Astrocyte (in vitro differentiated cells and primary cell): ENCODE measurements at places on chromosomes 12 and 14. TPM values are rescaled to one million over a fixed set of nuclear protein-coding genes. Genes with fewer than 3 reads are reported as not detected.

Gene NELL2
- 0.53 and 1.0 TPM in 2 replicates for total RNA-seq

Gene SLC8A3
- total RNA-seq = 0.45 and 0.89 TPM in 2 replicates

Gene CMA1
- total RNA-seq = not detected in 2 replicates

Gene CACNA2D4
- 0.09 and 0.26 TPM in 2 replicates for total RNA-seq

Gene TDRD9
- total RNA-seq = not detected in 2 replicates

Gene CCDC88C
- 8.9 and 12.4 TPM in 2 replicates for total RNA-seq

Gene BIN2
- total RNA-seq = not detected in 2 replicates

Gene GLT8D2
- total RNA-seq = 11.1 and 12.2 TPM in 2 replicates

Gene DBX2
- not detected in 2 replicates for total RNA-seq

DNA sequence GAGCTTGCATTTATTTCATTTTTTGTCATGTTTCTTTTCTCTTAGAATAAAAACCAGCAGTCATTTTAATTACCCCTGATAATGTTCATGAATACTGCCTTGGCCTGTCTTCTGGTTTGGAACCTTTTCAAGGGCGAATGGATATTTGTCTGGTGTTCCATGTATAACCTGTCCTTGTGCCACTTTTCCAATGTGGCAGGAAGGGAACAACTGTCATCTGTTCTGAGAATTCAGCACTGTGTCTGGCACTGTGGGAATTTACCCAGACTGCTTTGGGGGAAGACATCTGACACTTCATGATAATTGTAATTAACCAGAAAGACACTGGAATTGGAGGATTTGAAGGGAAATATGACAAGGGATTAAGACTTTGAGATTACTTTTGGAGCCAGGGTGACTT, 352.8 kb downstream of the APAF1 start:
- H3K27me3 ChIP-seq = no peaks in the 10 kb centered on the region
- no peaks in the 10 kb centered on the region for H3K4me1 ChIP-seq
- DNase-seq = no peak
- H3K36me3 ChIP-seq = no peaks in the 10 kb centered on the region

GRCh38 chr12:76486011-76486410, 73.6 kb downstream of the OSBPL8 start:
- H3K36me3 ChIP-seq = peaks cover 5% of the 10 kb centered on the region
- no peak for DNase-seq
- H3K4me1 ChIP-seq = peaks cover 6% of the 10 kb centered on the region
- H3K4me3 ChIP-seq = no peak overlapping the region
- H3K27me3 ChIP-seq = no peaks in the 10 kb centered on the region
- H3K27ac ChIP-seq = no peak overlapping the region

DNA sequence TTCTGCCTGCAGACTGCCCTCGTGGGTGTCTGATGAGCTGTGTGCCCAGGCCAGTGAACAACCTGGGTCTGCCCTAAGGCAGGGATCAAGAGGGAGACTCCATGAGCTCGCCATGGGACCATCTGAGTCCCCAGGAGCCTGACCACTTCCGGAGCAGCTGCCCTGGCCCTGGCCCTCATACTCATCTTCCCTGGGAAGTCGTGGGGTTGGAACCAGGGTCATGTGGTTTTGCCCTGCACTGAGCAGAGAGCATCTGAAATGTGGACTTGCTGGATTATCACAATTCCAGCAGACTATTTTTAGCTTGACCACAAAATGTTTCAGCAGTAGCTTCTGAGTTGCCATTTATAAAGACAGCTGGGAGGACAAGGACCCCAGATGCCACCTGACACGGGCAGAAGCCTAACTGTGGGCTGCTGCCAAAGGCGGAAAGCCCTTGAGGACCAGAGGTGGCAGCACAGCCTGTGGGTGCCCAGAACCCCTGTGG, 6.7 kb downstream of the BTBD6 start:
- H3K36me3 ChIP-seq = peaks cover 5% of the 10 kb centered on the region
- H3K27me3 ChIP-seq = no peaks in the 10 kb centered on the region
- DNase-seq = peak; percentile 16
- H3K4me1 ChIP-seq = peaks cover 9% of the 10 kb centered on the region
- H3K4me3 ChIP-seq = no peak overlapping the region
- H3K27ac ChIP-seq = no peak overlapping the region

GRCh38 chr14:96275177-96276112, 19.4 kb downstream of the BDKRB1 start:
- H3K4me1 ChIP-seq = peaks cover 9% of the 10 kb centered on the region
- no peak overlapping the region for H3K27ac ChIP-seq
- H3K4me3 ChIP-seq = no peak overlapping the region
- H3K36me3 ChIP-seq = no peaks in the 10 kb centered on the region

DNA sequence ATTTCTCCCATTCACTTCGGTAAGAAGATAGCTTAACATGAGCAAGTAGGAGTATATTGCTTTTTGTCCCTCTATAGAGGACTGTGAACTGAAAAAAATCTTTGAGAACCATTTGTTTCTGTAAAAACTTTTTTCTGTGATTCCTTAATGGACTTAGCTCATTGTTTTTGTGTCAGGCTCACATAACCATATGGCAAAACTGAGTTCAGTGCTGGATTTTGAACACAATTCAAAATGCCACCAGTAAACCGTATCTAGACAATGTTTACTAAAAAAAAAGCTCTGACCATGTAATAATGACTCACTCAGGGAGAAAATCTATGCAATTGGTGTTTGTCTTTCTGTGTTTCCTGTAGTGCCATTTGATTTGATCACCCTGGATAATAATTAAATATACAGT, 5.2 kb downstream of the TRHDE start:
- H3K4me1 ChIP-seq = peaks cover 12% of the 10 kb centered on the region
- H3K36me3 ChIP-seq = no peaks in the 10 kb centered on the region
- no peaks in the 10 kb centered on the region for H3K27me3 ChIP-seq
- H3K27ac ChIP-seq = peak overlapping the region; percentile 55
- H3K4me3 ChIP-seq = peak overlapping the region; percentile 26
- DNase-seq = peak; percentile 61

GRCh38 chr14:75976826-75977581, 4.8 kb downstream of the TGFB3 start:
- H3K27me3 ChIP-seq = no peaks in the 10 kb centered on the region
- H3K4me1 ChIP-seq = peaks cover 23% of the 10 kb centered on the region
- DNase-seq = no peak
- no peak overlapping the region for H3K27ac ChIP-seq

GRCh38 chr14:99755629-99756603, 37.3 kb upstream of the EML1 start:
- no peak overlapping the region for H3K4me3 ChIP-seq
- peak overlapping the region; percentile 100 for H3K27ac ChIP-seq
- no peaks in the 10 kb centered on the region for H3K27me3 ChIP-seq
- H3K36me3 ChIP-seq = no peaks in the 10 kb centered on the region

GRCh38 chr12:91413581-91414546, 231.2 kb upstream of the DCN start:
- no peaks in the 10 kb centered on the region for H3K36me3 ChIP-seq
- H3K4me1 ChIP-seq = no peaks in the 10 kb centered on the region
- no peak overlapping the region for H3K27ac ChIP-seq
- H3K27me3 ChIP-seq = no peaks in the 10 kb centered on the region

GRCh38 chr14:74389980-74390379, 36.0 kb downstream of the SYNDIG1L start:
- peaks cover 16% of the 10 kb centered on the region for H3K27me3 ChIP-seq
- H3K36me3 ChIP-seq = no peaks in the 10 kb centered on the region
- H3K4me3 ChIP-seq = no peak overlapping the region
- no peaks in the 10 kb centered on the region for H3K4me1 ChIP-seq
- no peak for DNase-seq

DNA sequence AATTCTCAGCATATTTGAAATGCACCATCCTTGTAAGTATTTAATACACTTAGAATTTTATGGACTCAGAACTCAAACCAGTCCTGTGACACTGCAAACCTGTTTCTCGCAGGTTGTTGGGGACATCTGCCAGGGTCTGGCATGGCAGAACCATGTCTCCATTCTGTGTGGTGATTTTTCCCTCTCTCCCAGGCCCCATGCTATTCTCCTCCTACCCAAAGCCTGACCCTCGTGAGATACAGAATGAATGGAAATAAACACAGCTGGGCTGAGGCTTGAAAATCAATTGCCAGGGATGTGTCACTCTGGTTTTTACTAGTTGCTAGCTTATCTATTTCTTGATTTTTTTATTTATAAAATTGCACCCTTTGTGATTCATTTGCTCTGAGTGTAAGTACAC, 19.8 kb downstream of the TPH2 start:
- no peak overlapping the region for H3K27ac ChIP-seq
- H3K4me3 ChIP-seq = no peak overlapping the region
- H3K27me3 ChIP-seq = no peaks in the 10 kb centered on the region
- H3K36me3 ChIP-seq = no peaks in the 10 kb centered on the region

DNA sequence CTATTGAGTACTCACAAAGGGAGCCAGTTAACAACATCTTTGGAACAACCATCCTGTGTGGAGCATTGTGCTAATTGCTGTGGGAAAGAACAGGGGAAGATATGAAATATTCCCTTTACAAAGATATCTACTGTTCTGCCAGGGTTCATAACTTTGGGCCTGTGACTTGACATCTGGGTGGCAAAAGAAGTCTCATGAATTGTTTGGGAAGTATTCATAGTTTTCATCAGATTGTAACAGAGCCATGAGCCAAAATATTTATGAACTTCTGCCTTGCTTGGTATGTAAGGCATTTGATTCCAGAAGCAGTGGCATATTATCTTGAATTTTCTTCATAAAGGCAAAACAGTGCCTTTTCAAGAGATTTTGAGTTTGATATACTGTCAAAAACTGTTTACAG, 816.2 kb downstream of the DIO2 start:
- DNase-seq = peak; percentile 56
- no peak overlapping the region for H3K27ac ChIP-seq
- no peaks in the 10 kb centered on the region for H3K27me3 ChIP-seq
- no peak overlapping the region for H3K4me3 ChIP-seq
- no peaks in the 10 kb centered on the region for H3K36me3 ChIP-seq
- peaks cover 4% of the 10 kb centered on the region for H3K4me1 ChIP-seq

- no peak for DNase-seq
- no peak overlapping the region for H3K4me3 ChIP-seq
- H3K27ac ChIP-seq = no peak overlapping the region
These were observed 278.1 kb downstream of the NUAK1 start for GRCh38 chr12:105860561-105861207.

- H3K36me3 ChIP-seq = peaks cover 7% of the 10 kb centered on the region
- no peak for DNase-seq
- no peak overlapping the region for H3K4me3 ChIP-seq
- H3K27me3 ChIP-seq = peaks cover 7% of the 10 kb centered on the region
These were observed 2.5 kb upstream of the UTP20 start for GRCh38 chr12:101277443-101277842.

DNA sequence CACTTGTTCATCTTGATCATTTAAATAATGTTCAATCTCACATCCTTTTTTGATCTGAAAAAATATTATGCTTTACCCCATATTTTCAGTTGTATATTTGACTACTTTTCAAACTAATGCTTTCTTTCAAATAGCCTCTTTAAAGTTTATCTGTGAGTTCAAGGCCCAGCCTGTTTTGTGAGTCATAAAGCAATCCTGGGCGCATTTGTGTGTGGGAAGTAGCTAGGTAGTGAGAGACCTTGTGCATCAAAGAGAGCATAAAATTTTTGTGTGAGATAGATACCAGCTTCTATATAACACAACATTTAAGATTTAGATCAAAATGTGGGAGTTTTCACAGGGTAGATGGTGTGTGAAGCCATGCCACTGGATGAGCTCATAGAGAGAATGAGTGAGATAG, 405.6 kb downstream of the NAV3 start:
- no peaks in the 10 kb centered on the region for H3K27me3 ChIP-seq
- H3K27ac ChIP-seq = no peak overlapping the region
- no peaks in the 10 kb centered on the region for H3K36me3 ChIP-seq

- peak; percentile 54 for DNase-seq
- no peaks in the 10 kb centered on the region for H3K4me1 ChIP-seq
- H3K27me3 ChIP-seq = no peaks in the 10 kb centered on the region
- H3K4me3 ChIP-seq = no peak overlapping the region
- H3K36me3 ChIP-seq = no peaks in the 10 kb centered on the region
- no peak overlapping the region for H3K27ac ChIP-seq
These were observed 156.4 kb downstream of the NEDD1 start for GRCh38 chr12:97063292-97063935.

DNA sequence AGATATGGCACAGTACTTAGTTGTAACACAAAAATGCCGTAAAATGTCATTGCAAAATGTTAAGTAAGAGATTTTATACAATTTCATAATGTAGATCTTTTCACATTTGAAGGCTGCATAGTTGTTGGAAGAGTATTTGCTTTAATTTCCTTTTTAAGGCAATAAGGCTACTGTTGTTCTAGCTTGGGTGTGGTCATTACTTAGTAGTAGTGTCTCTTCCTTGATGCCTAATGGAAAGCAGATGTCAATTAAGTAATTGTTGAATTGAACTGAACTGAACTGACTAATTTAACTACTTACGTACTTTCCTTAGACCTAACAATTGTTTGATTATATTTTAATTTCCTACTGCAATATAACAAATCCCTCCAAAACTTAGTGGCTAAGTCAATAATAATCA, 181.7 kb downstream of the FLRT2 start:
- no peak overlapping the region for H3K27ac ChIP-seq
- no peaks in the 10 kb centered on the region for H3K27me3 ChIP-seq
- DNase-seq = no peak
- H3K4me3 ChIP-seq = no peak overlapping the region
- H3K36me3 ChIP-seq = no peaks in the 10 kb centered on the region
- H3K4me1 ChIP-seq = no peaks in the 10 kb centered on the region

- no peak for DNase-seq
- no peak overlapping the region for H3K27ac ChIP-seq
- H3K4me3 ChIP-seq = no peak overlapping the region
- H3K36me3 ChIP-seq = no peaks in the 10 kb centered on the region
These were observed 2.5 kb downstream of the PACS2 start for GRCh38 chr14:105316968-105317510.

GRCh38 chr14:98140862-98141530, 1131.0 kb downstream of the BCL11B start:
- H3K4me3 ChIP-seq = no peak overlapping the region
- no peak overlapping the region for H3K27ac ChIP-seq
- no peaks in the 10 kb centered on the region for H3K27me3 ChIP-seq
- H3K4me1 ChIP-seq = no peaks in the 10 kb centered on the region

DNA sequence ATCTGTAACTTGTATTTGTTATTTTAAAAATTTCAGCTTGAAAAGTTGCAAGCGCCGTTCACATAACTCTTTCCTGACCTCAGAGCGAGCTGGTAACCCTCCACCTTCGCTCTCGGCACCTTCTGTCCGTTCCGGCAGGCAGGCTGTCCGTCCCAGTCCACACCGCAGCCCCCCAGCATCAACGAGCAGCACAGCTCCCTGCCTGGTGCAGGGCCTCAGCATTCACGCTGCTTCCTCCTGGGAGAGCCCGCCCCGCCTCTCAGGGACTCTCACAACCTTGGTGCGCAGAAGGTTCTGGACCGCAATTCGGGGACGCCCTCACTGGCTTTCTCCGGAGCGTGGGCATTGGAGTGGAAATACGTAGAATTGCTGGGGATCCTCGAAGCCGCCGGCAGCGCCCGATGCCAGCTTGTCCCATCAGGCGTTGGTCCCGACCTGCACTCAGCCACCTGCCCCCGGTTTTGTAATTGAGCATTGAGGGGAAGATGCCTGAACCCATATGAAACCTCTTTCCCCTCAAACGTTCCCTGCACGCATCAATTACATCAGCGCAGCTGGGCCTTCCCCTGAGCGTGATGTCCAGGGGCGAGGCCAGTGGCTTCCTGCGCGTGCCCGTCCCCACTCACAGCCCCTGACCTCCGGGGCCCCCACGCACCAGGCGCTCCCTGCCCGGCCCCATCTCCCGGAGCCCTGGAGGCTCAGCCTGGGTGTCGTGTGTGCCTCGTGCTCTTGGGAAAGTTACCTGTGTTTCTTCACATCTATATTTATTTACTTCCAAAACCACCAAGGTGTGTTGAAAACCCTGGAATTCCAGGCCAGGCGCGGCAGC, 19.1 kb downstream of the LRCOL1 start:
- H3K27ac ChIP-seq = no peak overlapping the region
- peaks cover 1% of the 10 kb centered on the region for H3K4me1 ChIP-seq
- DNase-seq = no peak
- no peaks in the 10 kb centered on the region for H3K36me3 ChIP-seq
- no peak overlapping the region for H3K4me3 ChIP-seq
- no peaks in the 10 kb centered on the region for H3K27me3 ChIP-seq
